ENCODE measurements at places on chromosomes 4 and X.

- DNase-seq, result no peak
Observed at GRCh38 chr4:85498068-85498733, 23.3 kb downstream of the ARHGAP24 start.

GRCh38 chr4:173370130-173370476, 651 bp upstream of the SAP30 start:
- DNase-seq, result peak; percentile 37

GRCh38 chrX:69311936-69312670, 146.8 kb upstream of the PJA1 start:
- no peak for DNase-seq

DNA sequence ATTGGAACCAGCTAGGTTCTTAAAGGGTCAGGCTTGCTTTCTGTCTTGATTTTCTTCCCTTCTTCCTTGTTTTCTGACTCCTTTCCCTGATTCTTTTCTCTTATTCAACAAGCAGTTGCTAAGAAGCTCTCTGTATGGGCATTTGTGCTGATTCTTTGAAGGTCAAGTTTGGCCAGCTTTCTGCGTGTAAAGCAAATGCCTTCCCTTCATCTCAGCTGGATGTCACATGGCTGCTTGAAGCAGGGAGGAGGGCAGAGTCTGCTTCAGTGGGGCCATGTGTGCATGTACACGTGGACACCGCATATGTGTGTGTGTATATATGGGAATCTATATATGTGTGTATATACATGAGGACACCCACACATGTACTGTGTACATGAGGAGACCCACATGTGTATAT, 139.9 kb upstream of the ATP6AP2 start:
- DNase-seq, result no peak

- DNase-seq, result no peak
Observed at GRCh38 chr4:25803720-25804225, 59.0 kb downstream of the SEL1L3 start.

GRCh38 chrX:45872480-45872879, 671.8 kb upstream of the DIPK2B start:
- DNase-seq, result no peak

GRCh38 chrX:129823115-129823514, 20.6 kb downstream of the ZDHHC9 start:
- no peak for DNase-seq

DNA sequence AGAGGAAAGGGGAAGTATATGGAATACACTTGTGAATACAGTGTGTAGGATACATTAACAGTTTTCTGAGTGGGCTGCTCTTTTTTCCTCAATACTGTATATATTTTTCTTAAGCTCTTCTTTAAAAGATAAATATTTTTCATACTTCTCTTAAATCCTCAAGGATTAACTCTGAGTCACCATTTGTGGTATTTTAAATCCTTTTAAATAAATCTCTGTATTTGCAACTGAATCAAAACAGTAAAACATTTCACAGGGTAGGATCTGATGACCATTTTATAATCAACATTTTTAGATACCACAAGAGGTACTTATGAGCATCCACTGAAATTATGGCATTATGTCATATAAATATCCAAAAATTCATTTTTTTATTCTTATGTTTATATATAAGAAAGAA, 87.6 kb downstream of the GAB1 start:
- DNase-seq, result no peak

- no peak for DNase-seq
Observed at GRCh38 chr4:176902710-176903323, 110.1 kb upstream of the VEGFC start.

All from NCI-H524 (cell line).